ENCODE measurements at places on chromosomes 3 and 15.

DNA sequence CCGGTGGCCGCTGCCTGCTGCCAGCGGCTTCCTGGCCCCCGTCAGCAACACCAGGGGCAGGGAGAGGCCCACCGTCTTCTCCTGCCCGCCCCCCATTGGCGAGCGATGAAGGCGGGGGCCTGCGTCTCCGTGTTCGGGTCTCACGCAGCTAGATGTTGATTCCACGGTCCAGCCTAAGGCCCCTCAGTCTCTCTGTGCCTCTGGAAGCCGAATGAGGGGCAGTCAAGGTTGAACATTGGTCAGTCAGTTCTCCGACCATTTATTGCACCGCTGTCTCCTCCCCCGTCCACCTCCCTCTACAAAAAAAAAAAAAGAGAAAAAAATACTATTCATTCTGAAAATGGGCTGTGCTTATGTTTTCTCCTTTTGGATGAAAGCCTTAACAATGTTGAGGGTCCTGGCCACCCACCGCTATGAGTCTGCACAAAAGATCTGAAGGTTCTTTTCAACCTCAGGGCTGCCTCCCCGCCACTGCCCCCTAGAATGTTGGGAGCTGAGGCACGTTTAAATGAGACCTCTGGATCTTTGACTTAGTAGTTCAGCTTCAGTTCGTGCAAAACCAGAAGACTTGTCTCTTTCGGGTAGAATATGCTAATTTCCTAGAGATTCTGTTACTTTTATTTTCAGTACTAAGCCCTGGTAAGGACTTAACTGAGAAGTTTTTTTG is 736 bp downstream of the IREB2 start:
- DNase-seq: peak; percentile 24

- peak; percentile 21 for DNase-seq
Measured at GRCh38 chr15:51830276-51830806, 888 bp downstream of the TMOD3 start.

GRCh38 chr3:130692455-130692854 is 54.2 kb downstream of the PIK3R4 start:
- peak; percentile 66 for DNase-seq

DNA sequence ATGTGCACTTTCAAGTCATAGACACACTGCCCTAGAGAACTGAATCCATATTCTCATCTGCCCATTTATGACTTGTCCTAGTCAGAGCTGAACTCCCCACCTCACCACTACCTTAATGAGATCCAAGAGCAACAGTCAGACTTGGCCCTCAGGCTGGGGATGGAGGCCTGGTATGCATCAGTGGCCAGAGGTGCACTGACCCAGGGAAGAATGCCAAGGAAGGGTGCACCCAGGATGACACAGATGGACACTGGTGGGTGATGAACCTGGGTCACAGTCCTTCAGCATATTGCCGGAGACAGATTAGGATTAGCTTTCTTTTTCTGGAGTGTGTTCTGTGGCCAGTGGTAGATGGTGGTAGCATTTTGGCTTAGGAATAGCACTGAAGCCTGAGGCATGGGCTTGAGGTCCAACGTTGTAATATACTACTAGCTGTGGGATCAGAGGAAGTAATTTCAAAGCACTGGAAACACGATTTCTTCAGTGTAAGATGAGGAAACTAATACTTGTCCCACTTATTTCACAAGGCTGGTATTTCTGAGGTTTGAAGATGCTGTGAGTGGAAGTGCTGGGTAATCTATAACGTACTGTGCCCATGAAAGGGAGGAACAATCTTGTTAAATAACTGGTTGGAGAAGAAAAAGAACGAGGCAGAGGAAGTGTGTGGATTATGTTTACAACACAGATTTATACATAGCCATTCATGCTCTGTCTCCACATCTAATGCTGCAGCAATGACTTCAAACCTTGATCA is 265.0 kb downstream of the THRB start:
- no peak for DNase-seq

DNA sequence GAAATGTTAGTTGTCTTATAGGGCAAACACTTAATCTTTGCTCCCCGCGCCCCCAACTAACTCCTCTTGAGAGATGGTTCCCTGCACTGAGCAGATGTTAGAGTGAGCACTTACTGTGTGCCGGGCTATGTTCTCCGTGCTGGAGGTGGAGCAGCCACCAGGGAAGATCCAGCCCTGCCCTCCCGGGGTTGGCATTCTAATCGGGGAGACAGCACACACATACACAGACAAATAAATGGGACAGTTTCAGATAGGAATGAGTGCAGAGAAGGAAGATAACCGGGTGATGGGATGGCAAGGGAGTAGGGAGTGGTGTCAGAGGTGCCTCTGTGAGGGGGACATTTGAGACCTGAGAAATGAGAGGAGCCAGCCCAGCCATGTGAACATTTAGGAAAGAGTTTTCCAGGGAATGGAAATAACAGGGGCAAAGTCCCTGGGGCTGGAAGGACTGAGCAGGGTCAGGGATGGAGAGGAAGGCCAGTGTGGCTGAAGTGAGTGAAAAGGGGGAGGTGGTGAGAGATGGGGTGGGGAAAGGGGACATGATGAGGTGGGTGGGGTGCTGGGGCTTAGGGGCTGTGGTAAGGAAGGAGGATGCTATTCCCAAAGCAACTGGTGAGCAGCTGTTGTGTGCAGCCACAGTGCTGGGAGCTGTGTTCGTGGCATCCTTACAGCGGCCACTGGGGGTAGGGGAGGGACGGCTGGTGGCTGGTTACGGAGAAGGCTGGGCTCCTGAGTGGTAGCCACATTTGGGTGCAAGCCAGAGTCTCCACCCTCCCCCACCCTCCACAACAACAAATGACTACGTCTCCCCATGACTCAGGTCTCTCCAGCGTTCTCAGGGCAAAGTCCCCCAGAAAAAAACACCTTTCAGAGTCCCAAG is 15.4 kb upstream of the FGD5 start:
- DNase-seq: no peak

- DNase-seq: no peak
Measured at GRCh38 chr15:70530503-70530902, 232.9 kb downstream of the UACA start.

GRCh38 chr3:187450431-187451190 is 82.4 kb downstream of the RTP4 start:
- DNase-seq: no peak

DNA sequence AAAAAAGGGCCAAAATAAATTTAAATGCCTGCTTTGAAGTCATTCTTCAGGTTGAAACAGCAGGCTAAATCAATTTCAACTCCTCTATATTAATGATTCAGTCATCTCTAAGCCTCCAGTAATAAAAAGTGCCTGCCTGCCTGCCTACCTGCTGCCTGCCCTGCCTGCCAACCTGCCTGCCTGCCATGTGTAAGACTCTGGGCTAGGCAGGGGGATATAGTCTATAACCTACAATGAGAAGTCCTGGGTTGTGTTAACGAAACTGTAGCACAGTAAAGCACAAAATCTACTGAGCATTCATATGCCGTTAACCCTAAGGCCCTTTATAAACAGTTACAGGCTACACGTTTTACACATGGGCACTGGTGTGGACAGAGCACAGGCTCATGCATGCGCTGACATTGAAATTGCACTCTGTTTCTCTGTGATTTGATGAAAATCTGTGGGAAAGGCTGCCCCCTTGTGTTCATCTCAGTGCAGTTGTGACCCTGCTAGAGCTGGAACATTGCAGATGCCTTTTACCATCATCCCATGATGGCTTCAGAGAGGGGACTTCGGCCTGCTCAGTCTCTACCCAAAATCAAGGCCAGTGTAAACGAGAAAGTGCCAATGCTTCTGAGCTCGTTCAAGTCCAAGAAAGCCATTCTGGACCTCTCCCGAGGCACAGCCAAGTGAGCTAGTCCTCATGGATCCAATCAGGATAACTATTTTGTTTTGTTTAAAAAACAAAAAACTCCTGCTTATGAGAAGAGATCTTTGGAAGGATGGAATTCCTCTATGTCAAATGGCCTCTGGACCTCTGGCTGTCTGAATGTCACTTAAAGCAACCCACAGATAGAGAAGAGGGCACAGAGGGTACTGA is 64.6 kb downstream of the EFL1 start:
- DNase-seq: peak; percentile 75

DNA sequence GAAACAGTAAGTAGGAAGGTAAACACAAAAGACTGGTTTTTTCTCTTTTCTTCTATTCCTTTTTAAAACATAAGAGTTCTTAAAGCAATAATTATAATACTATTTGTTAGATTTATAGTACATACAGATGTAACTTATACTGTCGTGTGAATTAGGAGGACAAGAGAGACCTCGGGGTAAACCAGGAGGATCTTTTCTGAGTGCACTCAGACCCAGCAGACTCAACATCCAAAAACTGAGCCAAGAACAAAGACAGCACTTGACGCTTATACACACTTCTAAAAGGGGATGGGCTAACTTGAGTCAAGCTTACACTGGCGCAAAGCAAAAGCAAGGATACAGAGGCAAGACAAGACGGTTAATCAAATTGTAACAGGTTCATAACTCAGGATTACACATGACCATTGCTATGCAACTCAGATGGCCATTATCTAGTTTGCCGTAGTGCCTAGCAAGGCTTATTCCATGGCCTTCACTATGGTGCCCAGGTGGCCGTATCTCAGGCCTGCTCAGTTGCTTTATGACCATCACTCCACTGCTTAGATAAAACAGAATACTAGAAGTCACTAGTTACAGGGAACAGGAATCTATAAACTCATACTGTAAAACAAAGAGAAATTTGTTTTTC is 18.6 kb downstream of the MTHFS start:
- no peak for DNase-seq

DNA sequence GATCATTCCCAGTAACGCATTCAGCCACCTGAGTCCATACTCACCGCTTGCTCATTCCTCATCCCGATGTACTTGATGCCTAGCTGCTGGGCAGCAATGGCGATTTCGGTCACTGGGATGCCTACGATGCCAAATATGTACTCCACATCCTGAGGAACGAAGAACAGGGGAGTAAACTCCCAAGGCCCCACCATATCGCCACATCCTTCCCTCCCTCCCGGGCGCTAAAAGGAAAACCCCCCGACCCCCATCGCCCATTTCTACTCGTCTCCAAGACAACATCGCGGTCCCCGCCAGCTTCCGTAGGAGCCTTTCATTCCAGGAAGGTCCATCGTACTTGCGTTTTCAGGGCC is 347 bp downstream of the HACL1 start:
- peak; percentile 40 for DNase-seq

- peak; percentile 11 for DNase-seq
Measured at GRCh38 chr3:178434206-178434805, 101.9 kb upstream of the KCNMB2 start.

- DNase-seq: peak; percentile 99
Measured at GRCh38 chr3:100002599-100003350, 111.5 kb downstream of the FILIP1L start.

GRCh38 chr3:126261037-126261436 is 80.7 kb upstream of the ALDH1L1 start:
- peak; percentile 42 for DNase-seq

GRCh38 chr15:37072181-37072580 is 28.2 kb downstream of the MEIS2 start:
- no peak for DNase-seq

- DNase-seq: peak; percentile 4
Measured at GRCh38 chr3:156395961-156396710, 158.8 kb downstream of the SSR3 start.

DNA sequence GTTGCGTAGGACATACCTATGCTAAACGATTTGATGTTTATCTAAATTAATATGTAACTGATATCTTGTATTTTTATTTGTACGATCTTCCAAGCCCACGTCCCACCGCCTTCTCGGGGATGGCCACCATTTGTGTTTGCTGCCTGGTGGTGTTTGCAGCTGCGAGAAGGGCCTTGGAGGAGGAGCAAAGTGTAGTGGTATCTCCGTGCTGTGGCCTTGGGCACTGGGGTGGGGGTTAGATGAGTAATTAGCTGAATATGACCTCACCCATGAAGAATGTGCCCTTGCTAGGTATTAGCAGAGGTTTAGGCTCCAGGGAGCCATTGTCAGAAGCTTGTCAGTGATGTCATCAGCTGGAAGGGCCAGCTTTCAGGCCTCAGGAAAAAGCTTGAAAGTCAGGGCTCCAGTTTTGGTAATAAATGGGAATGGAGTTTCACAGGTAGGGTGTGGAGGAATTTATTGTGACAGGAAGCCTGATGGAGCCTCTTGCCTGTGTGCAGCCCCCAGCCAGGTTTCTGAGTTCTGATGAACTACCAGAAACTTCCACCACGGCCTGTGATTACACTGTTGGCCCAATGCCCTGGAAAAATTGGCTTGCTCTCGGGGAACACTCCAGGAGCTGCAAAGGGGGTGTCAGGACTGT is 41.0 kb downstream of the FLNB start:
- peak; percentile 99 for DNase-seq

GRCh38 chr15:77495838-77496596 is 75.3 kb downstream of the HMG20A start:
- no peak for DNase-seq

- no peak for DNase-seq
Measured at GRCh38 chr3:174358252-174358651, 500.9 kb upstream of the NAALADL2 start.

- DNase-seq: no peak
Measured at GRCh38 chr15:26697913-26698312, 75.0 kb downstream of the GABRB3 start.

- DNase-seq: peak; percentile 36
Measured at GRCh38 chr3:84946240-84946639, 12.5 kb upstream of the CADM2 start.

DNA sequence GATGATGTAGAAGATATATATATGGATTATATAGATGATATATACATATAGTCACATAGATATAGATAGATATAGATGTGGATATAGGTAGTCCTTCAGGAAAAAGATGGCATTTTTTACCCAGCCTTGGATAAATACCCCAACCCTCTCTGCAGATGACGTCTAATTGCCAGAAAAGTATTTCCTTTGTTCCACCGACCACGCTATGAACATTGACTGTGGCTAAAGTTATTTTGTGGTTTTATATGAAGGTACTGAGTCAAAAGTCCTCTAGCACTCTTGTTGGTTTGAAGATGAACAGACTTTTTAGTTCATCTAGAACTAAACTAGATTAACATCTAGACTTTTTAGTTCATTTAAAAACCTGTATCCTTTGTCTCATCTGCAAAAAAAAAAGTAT is 207.7 kb downstream of the PLOD2 start:
- no peak for DNase-seq

DNA sequence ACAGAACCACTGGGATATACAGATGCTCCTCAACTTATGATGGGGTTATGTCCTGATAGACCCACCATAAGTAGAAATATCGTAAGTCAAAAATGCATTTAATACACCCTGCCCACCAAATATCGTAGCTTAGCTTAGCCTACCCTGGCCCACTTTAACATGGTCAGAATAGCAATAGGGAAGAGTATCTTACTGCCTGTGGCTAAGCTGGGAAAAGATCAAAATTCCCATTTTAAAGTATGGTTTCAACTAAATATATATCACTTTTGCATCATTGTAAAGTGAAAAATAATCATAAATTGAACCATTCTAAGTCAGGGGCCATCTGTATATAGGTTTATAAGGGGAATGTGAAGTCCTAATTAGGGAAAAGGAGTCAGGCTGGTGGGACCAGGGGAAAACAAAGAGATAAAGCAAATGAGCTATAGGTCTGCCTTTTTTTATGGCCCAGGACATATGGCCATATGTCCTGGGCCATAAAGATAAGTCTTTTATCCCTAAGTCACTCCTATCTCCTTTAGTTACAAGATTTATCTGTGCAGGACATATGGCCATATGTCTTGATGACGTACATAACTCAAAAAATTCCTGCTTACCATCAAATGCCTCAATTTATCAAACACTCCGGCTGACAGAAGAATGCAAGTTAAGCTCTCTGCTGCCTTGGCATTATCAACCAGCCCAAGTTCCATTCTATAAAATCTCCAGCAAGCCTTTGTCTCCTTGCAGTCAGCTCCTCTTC is 11.2 kb downstream of the RTP3 start:
- DNase-seq: no peak

Data from epithelial cell of esophagus (primary cell).